Parietal lobe (tissue), 2 donors: ENCODE measurements at places on chromosomes 11 and 22. TPM values are rescaled to one million over a fixed set of nuclear protein-coding genes. Genes with fewer than 3 reads are reported as not detected.

OVCH2 gene
- not detected for total RNA-seq

RCOR2 gene
- total RNA-seq = 16.0 TPM

STK33 gene
- 5.3 TPM for total RNA-seq

MS4A6A gene
- total RNA-seq = 1.6 TPM

MPZL3 gene
- total RNA-seq = 0.63 TPM

FUT4 gene
- 9.7 TPM for total RNA-seq

CD3D gene
- total RNA-seq = not detected

TSSK2 gene
- total RNA-seq = not detected

RAB36 gene
- 7.5 TPM for total RNA-seq

CECR2 gene
- 13.5 TPM for total RNA-seq

IL17REL gene
- 0.31 TPM for total RNA-seq
